T47D (cell line): ENCODE measurements at places on chromosomes 2 and 18.

- DNase-seq: no peak
Measured at GRCh38 chr2:145875016-145875415, 1355.1 kb upstream of the ZEB2 start.

GRCh38 chr2:5700551-5700950 is 8.4 kb downstream of the SOX11 start:
- DNase-seq: no peak

- no peak for DNase-seq
Measured at GRCh38 chr2:8125741-8126711, 555.8 kb upstream of the ID2 start.

GRCh38 chr2:239807568-239807967 is 217.6 kb downstream of the NDUFA10 start:
- DNase-seq: no peak

GRCh38 chr2:174792309-174793025 is 28.2 kb upstream of the CHRNA1 start:
- no peak for DNase-seq

- DNase-seq: peak; percentile 62
Measured at GRCh38 chr2:166417669-166418068, 41.9 kb upstream of the SCN9A start.

DNA sequence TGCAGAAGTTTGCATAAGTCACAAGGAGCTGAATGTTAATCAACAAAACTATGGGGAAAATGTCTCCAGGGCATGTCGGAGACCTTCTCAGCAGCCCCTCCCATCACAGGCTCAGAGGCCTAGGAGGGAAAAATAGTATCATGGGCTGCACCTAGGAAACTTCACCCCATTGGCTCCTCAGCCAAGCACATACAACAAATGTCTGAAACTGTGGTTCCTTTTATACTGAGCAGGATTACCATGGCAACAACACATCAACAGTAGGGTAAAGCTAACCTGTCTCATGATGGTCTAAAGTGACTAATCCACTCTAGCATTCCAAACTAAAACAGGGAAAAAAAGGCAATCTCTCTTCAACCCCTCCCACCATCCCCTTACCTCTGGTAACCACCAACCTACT is 3.2 kb upstream of the NEMP2 start:
- DNase-seq: no peak

- no peak for DNase-seq
Measured at GRCh38 chr2:696999-697627, 19.9 kb upstream of the TMEM18 start.

DNA sequence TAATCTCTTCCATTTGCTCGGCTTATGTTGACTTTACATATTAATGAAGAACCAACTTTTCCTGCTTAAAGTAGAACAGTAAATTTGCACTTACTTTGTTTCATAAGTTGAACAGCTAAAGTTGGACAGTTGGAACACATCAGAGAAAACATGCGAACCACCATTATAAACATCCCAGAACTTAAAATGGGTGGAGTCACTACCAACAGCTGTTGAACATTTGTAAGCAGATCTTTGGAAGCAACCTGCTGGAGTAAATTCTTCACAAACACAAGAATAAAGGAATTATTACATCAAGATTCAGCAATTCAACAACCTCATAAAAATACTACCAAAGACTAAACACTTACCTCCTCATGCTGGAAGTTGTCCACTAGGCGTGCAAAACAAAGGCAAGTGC is 96.4 kb upstream of the DNER start:
- no peak for DNase-seq

DNA sequence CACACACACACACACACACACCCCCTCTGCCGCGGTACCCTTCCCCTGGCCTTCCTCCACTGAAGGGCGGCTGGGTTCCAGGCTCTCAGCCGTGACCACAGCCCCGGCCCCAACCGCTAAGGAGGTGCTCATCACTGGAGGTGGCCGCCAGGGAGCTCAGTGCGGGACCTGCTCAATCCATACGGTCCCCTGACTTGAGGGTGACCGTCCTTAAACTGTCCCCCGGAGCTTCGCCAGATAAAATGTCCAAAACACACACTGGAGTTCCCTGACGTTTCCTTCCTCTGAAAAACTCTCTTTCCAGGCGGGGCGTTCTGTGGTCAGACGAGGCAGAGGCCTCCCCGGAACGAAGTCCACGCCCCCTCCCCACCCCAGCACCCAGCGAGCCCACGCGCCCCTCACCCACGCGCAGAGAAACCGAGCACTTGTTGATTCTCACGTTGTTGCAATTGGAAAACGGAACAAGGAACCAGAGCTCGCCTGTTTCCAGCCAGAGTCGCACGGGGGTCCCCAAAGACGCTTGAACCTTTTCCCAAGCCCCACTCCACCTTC is 1.4 kb downstream of the MBP start:
- DNase-seq: no peak

- no peak for DNase-seq
Measured at GRCh38 chr2:39470580-39470979, 33.5 kb upstream of the MAP4K3 start.

DNA sequence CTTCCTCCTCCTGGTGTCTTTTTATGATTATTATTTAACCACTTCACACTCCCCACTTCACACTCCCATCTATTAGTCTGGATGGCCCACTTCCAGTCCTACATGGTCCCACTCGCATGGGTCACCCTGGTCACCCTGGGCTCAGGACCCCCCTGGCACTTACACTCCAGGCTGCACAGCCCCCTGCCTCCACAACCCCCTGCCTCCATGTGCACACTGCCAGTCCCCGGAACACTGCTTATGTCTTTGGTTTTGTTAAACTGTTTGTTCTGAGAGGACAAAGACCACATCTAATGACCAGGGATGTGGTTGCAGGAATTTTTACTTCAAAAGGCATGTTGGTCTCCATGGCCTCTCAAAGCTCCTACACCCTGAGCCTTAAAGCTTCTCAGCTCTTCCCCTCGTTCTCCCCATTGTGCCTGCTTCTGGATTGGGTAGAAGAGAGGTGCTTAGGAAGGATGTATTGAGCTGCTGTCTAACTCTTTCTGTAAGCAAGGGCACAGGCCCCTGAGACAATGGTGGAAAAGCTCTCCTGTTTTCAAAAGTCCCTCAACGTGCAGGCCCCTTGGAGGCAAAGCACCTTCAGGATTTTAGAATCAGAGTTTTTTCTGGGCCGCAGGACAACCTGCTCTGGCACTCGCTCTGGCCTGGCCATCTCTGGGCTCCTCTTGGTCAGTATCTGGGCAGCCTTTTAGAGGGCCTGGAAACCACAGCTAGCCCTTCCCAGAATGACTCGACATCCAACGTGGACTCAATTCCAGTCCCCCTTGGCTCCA is 150.0 kb upstream of the HAAO start:
- no peak for DNase-seq

GRCh38 chr2:196486146-196486545 is 153.4 kb upstream of the CCDC150 start:
- no peak for DNase-seq

GRCh38 chr2:68291314-68291713 is 28.4 kb downstream of the CNRIP1 start:
- DNase-seq: no peak

GRCh38 chr2:171271971-171272436 is 111.3 kb upstream of the TLK1 start:
- peak; percentile 86 for DNase-seq

DNA sequence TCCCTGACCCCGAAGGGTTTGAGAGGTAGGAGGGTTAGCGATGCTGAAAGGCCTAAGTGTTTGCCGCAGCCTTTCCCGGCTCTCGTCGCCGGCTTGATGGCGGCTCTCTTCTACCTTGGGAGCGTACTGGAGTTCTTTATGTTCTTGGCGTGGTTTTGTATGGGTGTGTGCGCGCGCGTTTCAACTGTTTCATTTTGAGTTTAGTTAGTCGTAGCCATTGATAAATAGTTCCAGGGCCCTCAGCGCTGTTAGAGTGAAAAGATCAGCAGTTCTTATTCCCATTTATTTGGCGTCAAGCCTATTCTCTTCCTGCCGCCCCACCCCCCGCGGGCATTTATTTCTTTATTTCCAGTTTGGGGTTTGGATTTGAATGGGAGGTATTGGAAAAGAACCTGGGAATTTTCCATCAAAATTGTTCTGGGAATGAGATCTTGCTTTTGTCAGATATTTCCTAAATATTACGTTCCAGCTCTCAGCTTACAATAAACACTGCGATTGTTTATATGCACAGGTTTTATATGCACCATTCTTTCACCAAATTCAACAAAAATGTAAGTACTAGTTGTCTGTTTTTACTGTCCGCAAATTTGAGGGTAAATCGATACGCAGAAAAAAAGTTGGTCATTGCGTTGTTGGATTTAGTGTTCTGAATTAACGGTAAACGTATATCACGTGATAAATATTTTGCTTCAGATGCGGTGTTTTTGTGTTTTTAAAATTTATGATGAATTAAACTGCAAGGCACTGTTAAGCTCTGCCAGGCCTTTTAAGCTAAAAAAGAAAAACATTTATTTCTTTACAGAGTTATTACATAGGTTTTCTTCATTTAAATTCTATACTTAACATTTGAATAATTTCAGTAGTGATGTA is 954 bp downstream of the CCNT2 start:
- no peak for DNase-seq

DNA sequence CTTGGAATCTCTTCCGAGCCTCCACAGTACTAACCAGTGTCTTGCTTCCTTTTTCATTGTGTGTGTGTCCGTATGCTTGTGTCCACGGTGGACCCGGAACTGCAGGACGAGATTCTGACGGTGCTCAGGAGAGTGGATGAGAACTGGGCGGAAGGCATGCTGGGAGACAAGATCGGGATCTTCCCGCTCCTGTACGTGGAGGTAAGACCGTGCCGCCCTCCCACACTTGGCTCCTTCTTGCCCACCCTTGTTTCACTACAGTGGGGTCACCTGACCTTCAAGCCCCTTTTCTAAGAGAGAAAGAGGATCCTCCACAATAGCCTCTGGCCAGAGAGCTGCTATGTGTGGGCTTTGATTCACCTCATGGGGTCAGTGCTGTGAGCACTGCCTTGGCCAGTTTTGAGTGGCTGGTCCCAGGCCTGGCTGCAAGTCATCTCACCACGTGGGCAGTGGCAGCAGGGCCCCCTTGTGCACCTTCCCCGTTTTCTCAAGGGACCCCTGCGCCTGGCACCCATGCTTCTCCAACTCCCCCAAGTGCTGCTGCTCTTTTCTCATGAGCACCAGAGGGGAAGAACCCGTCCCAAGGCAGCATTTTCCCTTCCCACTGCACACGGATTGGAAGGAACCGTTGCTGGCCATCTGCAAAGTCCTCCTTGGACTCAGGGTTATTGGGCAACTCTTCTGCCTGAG is 242.1 kb downstream of the SEPTIN10 start:
- DNase-seq: no peak

DNA sequence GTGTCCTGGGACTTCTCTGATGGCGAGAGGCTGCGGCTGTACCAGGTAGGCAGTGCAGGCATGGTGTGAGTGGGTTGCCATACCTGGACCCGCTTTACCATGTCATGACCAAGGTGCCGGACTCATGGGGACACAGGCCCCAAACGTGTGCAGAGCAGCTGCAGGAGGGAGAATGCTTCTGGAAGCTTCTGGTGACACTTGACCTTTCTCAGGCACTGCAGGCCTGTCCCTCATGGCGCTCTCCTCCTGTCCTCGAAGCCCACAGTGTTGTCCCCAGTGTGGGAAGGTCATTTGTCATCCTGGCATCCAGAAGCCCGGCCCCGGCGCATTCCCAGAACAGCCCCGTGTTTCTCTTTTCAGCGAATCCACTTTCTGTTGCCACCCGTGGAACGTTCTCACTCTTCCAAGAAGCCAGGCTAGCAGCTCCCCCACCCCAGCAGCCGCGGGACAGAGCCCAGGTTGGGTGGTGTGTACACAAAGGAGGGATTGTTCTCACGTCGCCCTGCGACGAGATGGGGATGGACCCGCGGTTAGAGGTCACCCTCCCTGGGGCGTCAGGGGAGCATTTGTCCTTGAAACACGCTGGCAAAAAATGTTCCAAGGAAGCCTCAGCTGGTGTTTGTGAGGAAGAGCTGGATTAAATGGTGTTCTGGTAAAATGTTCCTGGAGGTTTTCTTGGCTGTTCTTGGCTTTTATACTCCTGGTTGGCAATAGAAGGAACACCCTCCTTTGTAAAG is 43.7 kb downstream of the SH3BP4 start:
- DNase-seq: no peak

- no peak for DNase-seq
Measured at GRCh38 chr2:54207666-54208195, 48.3 kb downstream of the TSPYL6 start.
